PC-3 (cell line): ENCODE measurements at places on chromosomes 6 and 20.
A peak's percentile ranks its signal among the peaks of the same experiment; 100 is the strongest.

GRCh38 chr6:46331461-46331860 lies 159.8 kb downstream of the RCAN2 start:
- H3K4me3 ChIP-seq: no peak overlapping the region
- H3K27ac ChIP-seq: no peak overlapping the region
- H3K4me1 ChIP-seq: no peaks in the 10 kb centered on the region
- peaks cover 55% of the 10 kb centered on the region for H3K27me3 ChIP-seq
- DNase-seq: no peak

- H3K27me3 ChIP-seq: peaks cover 89% of the 10 kb centered on the region
- H3K4me3 ChIP-seq: no peak overlapping the region
- H3K27ac ChIP-seq: no peak overlapping the region
- DNase-seq: no peak
- H3K4me1 ChIP-seq: no peaks in the 10 kb centered on the region
- H3K36me3 ChIP-seq: no peaks in the 10 kb centered on the region
These were observed 232.4 kb upstream of the FOXQ1 start for GRCh38 chr6:1079525-1079924.

DNA sequence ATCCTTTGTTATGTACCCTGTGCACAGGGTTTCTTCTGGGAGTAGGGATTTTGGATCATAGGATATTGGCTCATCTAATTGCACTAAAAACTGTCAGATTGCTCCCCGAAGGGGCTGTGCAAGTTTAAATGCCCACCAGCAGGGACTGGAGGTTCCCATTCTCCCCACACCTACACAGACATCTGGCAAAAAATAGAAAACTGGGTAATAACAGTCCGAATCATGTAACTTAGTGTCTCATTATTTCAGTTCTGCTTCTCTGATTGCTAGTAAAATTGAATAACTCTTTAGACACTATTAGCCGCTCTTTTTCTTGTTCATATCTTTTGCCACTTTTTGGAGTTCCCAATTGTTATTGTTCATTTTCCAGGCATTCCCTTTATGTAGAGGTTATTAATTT lies 5.3 kb downstream of the PSMF1 start:
- peaks cover 43% of the 10 kb centered on the region for H3K4me1 ChIP-seq
- no peaks in the 10 kb centered on the region for H3K27me3 ChIP-seq
- no peak overlapping the region for H3K4me3 ChIP-seq
- H3K36me3 ChIP-seq: peaks cover 54% of the 10 kb centered on the region
- DNase-seq: no peak

GRCh38 chr6:133804265-133804664 lies 84.6 kb upstream of the TCF21 start:
- H3K4me3 ChIP-seq: no peak overlapping the region
- H3K27ac ChIP-seq: no peak overlapping the region
- H3K36me3 ChIP-seq: no peaks in the 10 kb centered on the region
- no peaks in the 10 kb centered on the region for H3K27me3 ChIP-seq

- peak; percentile 52 for DNase-seq
- peaks cover 14% of the 10 kb centered on the region for H3K4me1 ChIP-seq
- no peaks in the 10 kb centered on the region for H3K36me3 ChIP-seq
- H3K27ac ChIP-seq: no peak overlapping the region
These were observed 45.1 kb downstream of the NOL4L start for GRCh38 chr20:32539817-32540675.

DNA sequence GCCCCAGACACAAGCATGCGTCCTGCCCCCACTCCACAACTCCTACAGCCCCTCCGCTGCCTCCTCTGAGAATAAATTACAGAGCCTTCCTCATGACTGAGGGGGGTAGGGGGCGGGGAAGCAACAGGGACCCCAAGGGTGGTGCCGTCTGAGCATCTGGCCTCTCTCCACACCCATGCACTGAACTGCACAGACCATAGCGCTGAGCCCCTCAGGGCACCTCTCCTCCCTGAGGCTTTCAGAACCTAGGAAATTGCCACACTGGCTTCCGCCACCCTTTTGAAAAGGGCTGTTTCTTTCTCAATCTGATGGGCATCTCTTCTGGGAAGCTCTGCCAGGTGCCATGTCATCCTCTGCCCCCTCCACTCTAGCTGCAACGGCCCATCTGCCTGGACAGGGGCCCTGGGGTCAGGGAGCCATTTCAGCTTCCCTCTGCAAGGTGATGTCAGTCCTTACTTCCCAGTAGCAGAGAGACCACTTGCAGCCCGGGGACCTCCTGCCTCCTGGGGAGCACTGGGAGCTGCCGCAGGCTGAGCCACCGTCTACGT lies 2.5 kb downstream of the CST7 start:
- no peak overlapping the region for H3K27ac ChIP-seq
- no peaks in the 10 kb centered on the region for H3K27me3 ChIP-seq
- no peak for DNase-seq
- no peaks in the 10 kb centered on the region for H3K4me1 ChIP-seq

DNA sequence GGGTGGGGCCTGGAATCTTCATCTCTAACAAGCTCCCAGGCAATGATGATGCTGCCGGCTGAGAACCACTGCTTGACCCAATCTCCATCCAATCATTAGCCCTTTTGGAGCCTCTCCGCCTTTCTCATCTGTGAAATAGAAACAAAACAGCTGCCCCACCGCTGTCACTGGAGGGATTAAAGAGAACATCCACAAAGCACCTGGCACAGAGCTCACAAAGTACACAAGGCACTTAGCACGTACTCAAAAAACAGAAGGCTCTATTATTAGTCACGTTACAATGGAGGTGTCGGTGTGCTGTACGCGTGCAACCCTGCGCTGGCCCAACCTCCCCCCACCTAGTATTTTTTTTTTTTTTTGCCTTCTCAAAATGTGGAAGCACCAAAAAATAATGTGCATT lies 213.5 kb upstream of the ARID1B start:
- no peaks in the 10 kb centered on the region for H3K36me3 ChIP-seq
- no peaks in the 10 kb centered on the region for H3K27me3 ChIP-seq
- no peak overlapping the region for H3K27ac ChIP-seq
- H3K4me3 ChIP-seq: no peak overlapping the region
